ENCODE measurements at places on chromosomes 3 and 15.

DNA sequence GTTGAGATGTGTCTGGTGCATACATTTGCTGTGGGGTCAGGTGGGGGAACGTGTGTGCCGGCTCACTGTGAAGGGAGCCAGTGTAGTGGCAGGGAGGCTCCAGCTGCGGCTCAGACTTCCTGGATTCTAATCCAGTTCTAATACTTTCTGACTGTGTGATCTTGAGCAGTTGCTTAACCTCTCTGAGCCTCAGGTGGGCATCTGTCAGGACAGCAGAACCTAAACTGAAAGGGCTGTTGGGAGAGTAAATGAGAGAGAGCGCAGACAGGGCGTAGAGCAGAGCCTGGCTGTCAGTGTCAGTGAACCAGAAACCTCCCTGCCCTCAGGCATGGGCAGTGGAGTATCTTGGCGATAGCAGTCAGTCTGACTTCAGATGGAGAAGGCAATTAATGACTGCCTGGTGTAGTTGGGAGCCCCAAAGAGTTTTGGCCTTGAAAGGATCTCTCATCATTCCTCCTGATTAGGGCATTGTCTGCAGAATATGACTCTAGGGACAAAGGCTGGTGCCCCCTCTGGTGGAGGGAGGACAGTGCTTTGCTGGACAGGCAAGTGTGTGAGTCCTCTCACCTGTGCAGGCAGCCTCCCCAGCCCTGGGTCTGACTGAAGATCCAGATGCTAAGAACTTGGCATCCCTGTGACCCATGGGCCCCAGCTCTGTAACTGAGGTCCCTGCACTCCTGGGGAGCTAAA lies 9.6 kb downstream of the KBTBD13 start:
- peak; percentile 36 for DNase-seq

GRCh38 chr3:151011427-151011826 lies 38.9 kb upstream of the CLRN1 start:
- no peak for DNase-seq

GRCh38 chr15:39078026-39078425 lies 502.9 kb upstream of the THBS1 start:
- DNase-seq: no peak

DNA sequence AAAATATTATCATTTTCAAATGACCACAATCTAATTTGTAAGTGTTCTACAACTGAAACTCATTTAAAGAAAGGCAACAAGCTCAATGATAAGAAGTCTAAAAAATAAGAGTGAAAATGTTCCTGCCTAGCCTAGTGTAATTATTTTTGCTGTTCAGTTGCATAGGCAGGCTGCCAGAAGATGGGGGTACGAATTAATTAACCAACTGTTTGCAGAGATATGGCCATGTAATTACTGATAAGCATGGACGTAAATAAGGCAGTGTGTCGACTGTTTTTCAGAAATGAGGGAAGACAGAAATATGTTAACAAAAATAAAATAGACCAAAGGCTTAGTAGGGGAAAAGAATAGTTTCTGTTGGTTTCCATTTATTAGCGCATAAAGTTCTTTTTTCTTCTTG lies 24.7 kb upstream of the SCAANT1 start:
- DNase-seq: no peak

GRCh38 chr15:79170256-79170664 lies 79.7 kb upstream of the RASGRF1 start:
- no peak for DNase-seq

DNA sequence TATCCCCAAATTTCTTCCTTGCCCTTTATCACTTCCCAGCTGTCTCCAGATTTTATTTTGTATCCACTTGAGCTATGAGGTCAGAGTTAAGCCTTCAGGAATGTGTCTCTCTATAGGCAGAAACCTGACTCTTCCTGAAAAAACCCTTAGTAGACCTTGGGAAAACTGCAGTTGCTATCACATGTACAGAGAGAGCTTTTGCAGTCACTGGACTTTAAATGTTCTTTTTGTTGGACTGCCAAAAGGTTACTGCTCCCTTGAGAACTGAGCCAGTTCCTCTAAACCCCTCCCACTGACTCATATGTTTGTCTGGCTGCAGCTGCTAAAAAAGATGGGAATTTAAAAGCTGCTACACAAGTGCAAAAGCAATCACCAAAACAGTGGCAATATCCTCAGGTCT lies 169.1 kb upstream of the CCDC54 start:
- DNase-seq: no peak

- DNase-seq: no peak
These were observed 50.5 kb upstream of the IQSEC1 start for GRCh38 chr3:13123765-13124164.

DNA sequence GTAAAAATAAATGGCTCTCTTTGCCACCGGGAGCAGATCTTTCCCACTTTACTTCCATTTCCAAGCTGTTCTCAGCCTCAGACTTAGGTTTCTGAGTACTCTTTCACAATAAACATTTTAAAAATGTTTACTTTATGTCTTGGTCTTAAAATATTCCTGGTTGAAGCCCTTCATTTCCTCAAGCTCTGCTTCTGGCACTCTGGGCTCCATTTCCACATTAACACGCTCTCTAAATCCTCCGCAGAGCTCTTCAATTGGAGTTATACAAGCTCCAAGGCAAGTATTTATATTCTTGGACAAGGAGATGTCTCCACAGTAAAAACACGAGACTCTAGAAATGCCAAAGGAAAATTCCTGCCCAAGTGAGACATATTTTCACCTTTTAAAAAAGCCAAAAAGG lies 169.3 kb downstream of the GREM1 start:
- no peak for DNase-seq

GRCh38 chr3:64240959-64241358 lies 15.7 kb upstream of the PRICKLE2 start:
- no peak for DNase-seq

- no peak for DNase-seq
These were observed 35.7 kb upstream of the ACTL6A start for GRCh38 chr3:179526989-179527391.

DNA sequence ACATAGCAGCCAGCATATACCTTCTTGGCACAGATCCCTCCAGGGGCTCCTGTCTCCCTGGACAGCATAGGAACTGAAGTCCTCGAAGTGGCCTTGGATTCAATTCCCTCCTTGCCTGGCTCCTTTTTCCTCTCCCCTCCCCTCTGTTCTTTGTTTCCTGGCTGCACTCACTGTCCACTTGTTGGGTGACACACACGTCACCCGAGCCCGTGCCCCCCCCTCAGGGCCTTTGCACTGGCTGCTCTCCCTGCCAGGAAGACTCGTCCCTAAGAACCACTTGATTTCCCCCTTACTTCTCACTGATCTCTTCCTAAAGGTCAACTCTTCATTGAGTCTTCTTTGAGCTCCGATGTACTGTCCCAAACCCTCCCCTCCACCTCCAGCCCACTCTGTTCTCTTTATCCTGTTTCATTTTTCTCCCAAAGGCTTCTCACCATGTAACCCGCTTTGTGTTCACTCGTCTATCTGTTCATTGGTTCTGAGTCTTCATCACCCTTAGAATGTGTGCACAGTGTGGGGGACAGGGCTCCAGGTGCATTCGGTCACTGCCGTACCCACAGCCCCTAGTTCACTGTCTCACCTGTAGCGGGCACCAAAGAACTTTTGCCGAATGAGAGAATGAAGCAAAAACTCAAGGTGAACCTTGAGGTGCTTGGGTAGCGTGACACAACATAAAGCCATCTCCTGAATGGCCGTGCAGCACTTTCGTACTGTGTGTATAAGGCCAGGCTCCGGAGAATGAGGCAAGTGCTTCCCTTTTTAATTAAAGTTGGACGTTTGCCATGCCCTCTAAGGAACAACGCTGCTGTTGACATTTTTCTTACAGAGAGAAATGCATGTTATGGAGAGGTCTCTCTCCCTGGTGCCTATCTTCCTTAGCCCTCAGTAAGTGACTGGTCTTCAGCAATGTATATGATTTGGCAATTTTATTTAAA lies 74.0 kb downstream of the CHRNA7 start:
- DNase-seq: no peak

DNA sequence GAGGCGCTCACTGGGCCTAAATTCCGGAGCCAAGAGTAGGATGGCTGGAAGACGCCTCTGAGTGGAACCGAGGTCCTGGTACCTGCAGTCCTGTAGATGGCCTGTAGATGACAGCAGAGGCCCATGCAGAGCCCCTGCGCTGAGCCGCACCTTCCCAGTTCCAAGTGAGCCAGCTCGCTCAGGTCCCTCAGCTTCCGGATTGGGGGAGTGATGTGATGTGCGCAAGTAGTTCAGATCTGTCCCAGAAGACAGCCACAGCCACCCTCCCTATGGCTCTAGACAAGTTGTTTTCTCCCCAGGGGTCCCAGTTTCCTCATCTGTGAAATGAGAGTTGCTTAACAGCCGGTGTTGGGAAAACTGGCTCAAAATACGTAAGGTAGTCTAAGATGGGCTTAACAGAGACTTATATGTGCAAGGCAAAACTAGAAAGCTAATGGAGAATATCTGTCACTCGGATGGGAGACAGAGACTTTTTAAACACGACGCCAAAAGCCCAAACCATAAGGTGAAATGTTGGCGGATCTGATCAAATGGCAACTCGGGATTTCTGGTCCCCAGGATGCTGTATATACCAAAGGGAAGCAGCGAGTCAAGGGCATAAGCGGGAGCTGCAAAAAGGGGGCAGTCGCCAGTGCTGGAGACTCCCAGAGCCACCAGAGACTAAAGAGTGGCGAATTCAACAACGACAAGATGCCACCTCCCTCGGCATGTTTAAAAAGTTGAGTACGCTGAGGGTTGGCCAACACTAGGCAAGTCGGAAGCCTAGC lies 765 bp upstream of the MAPKAPK3 start:
- DNase-seq: peak; percentile 91

- DNase-seq: no peak
These were observed 287.4 kb downstream of the UACA start for GRCh38 chr15:70475921-70476320.

GRCh38 chr3:149384911-149385321 lies 7.5 kb upstream of the TM4SF1 start:
- DNase-seq: no peak

DNA sequence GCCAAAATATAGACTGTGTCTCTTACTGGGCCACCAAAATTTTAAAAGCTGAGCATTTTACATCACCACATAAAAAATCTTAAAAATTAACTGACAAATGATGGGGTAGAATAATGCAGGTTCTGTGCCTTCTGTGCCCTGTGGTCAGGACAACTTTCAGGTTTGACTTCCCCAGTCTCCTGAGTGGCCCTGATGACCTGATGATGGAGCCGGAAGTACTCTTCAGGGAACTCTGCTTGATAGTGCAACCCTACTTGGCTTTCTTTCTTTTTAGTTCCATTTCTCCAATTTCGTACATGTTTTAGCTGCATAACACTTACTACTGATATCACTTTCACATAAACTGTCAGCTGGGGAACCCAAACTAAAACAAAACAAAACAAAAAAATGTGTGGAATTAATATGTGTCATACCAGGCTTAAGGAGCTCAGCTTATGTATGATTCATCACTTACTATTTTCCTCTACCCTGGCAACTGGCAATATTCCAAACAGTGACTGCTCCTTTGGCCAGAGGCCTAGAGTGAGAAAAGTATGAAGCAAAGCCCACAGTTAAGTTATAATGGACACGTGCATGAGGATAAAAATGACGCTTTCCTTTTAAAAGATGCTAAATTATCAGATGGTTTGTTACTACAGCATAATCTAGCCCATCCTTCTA lies 194.3 kb downstream of the BCHE start:
- DNase-seq: no peak

- no peak for DNase-seq
These were observed 76.2 kb upstream of the ADPGK start for GRCh38 chr15:72859757-72860145.

DNA sequence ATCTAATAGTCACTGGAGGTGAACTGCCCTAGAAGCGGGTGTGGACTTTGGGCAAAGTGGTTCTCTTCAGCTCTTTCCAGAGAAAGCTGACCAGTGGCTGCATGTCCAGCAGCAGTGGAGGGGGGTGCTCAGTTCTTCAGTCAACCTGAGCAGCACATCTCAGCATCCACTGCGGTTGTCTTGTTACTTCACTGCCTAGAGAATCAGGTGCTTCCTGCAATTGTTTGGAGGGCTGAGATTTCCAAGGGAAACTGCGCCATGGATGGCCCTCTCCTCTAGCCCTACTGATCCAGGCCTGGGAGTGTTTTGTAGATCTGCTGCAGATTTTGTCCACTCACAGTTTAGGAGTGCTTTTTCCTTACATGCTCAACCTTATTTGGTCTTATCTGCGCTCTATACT lies 65.6 kb upstream of the CFAP161 start:
- DNase-seq: no peak

- no peak for DNase-seq
These were observed 1.1 kb upstream of the MGLL start for GRCh38 chr3:127823426-127823857.

GRCh38 chr3:66404903-66405700 lies 95.7 kb downstream of the LRIG1 start:
- DNase-seq: no peak

DNA sequence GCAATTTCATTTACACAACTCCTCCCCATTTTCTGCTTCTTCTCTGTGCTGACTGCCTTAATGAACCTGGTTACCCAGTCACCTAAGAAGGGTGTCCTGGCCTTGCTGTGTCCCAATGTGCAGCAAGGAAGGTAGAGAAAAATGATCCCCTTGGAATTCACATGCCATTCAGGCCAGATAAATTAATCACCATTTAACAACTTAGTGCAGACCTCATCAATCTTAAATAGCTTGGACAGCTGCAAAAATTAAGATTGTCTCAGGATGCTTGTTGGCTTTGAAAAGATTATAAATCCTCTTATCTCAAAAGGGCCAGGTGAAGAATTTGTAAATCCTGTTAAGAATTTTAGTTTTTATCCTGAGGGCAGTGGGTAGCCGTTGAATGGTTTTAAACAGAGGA lies 9.7 kb upstream of the CDV3 start:
- no peak for DNase-seq

GRCh38 chr3:126340943-126341754 lies 16.1 kb downstream of the KLF15 start:
- DNase-seq: no peak

- no peak for DNase-seq
These were observed 49.2 kb downstream of the CTDSPL start for GRCh38 chr3:37910671-37911400.

GRCh38 chr3:41418961-41419691 lies 219.8 kb downstream of the CTNNB1 start:
- peak; percentile 23 for DNase-seq

DNA sequence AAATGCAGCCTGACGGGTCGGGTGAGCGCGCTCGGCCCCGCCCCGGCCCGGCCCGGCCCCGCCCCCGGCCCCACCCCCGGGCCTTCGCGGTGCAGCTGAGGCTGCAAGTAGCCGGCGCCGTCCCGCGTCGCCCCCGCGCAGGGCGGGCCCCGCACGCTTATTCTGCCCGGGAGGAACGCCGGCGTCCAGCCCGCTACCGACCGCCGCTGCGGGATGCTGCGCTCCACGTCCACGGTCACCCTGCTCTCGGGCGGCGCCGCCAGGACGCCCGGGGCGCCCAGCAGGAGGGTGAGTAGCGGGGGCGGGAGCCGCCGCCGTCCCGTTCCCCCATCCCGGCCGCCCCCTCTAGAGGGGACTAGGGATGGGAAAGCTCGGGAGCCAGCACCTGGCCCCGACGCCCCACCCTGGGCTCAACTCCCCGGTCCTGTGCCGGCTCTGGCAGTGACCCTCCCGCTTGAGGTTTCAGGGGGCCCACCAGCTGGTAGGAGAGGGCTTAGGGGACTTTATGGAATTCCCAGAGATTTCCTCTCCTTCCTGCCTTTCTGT lies at the start of gene MYZAP:
Gene MYZAP (plus strand): TSS at position 83 of the 546 bp plus-strand sequence. CDS start 131 bp downstream, at position 214.
- peak; percentile 60 for DNase-seq

Data from activated naive CD4-positive, alpha-beta T cell treated with anti-CD3 and anti-CD28 coated beads for 36 hours (primary cell).